Femur (tissue), 1 donor: ENCODE measurements at places on chromosomes 13 and 19.
A peak's percentile ranks its signal among the peaks of the same experiment; 100 is the strongest.

DNA sequence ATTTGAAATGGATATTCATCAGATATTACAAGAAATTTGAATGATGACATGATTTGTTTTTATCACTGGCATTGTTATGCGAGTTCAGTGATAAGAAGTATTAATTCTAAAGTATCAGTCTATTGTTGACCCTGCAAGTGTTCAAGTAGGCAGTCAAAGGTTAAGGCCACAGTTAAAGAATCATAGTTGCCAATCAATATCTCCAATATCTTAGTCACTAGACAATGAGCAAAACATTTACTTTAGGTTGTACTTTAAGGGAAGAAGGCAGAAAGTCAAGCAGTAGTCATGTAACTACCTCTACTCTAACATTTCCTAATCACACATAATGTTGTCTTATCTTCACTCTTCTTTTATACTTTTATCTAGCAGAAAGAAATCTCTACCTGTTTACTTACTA is 709.8 kb downstream of the PCDH17 start:
- no peak for DNase-seq

GRCh38 chr19:334296-335071 is 10.1 kb downstream of the MIER2 start:
- no peak for DNase-seq

- DNase-seq, result no peak
These were observed 225.5 kb downstream of the KLF5 start for GRCh38 chr13:73284081-73284874.

- no peak for DNase-seq
These were observed 12.9 kb upstream of the IGSF23 start for GRCh38 chr19:44600466-44600865.

DNA sequence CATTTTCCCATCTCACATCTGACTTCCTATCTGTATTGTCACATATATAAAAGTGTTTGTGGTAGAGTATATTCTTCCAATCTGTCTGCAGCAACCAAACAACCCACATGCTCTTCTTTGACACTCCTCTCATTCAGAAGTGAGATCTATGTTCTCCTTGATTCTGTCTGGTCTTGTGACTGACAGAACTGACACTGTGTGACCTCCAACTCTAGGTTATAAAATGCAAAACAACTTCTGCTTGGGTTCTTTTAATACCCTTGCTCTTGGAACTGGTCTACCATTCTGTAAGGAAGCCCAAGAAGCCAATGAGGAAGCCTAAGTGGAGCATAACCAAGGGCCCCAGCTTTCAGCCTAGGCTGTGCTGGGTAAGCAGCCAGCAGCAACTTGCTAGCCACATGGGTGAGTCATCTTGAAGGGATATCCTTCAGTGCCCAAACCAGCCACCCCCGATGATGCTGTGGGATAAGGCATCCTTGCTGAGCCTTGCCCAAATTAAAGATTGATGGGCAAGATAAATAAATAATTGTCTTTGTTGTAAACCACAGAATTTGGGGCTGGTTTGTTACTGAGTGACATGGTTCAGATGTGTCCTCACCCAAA is 18.4 kb upstream of the ITM2B start:
- no peak for DNase-seq

GRCh38 chr19:3514930-3515329 is 8.8 kb downstream of the FZR1 start:
- DNase-seq, result no peak

DNA sequence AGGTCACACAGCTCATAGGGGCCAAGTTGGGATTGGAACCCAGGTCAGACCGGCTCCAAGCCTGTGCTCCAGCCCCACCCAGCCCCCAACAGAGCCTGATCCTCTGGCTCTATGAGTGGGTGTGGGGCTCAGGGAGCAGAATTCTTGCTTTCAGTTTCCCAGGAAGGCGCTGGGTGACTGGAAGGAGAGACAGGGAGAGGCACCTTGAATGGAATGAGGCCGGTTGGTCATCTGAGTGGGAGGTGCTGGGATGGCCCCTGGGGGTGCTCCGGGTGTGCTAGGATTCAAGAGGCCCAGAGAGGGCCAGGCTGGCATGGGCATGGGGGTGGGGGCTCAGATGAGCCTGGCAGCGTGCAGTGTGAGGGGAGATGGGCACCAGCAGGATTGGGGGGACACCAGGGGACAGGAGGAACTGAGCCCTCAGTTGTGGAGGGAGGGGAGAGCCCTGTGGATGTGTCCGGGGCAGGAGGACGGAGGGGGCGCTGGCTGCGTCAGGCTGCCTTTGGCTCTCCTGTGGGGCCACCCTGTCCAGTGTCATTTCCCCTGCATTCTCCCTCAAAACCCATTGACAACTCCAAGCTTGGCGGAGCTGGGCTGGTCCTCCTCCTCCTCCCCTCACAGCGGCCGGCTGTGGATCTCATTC is 31.2 kb upstream of the ANKRD10 start:
- DNase-seq, result no peak

- DNase-seq, result no peak
These were observed 60.9 kb upstream of the ZNF527 start for GRCh38 chr19:37309834-37310575.

DNA sequence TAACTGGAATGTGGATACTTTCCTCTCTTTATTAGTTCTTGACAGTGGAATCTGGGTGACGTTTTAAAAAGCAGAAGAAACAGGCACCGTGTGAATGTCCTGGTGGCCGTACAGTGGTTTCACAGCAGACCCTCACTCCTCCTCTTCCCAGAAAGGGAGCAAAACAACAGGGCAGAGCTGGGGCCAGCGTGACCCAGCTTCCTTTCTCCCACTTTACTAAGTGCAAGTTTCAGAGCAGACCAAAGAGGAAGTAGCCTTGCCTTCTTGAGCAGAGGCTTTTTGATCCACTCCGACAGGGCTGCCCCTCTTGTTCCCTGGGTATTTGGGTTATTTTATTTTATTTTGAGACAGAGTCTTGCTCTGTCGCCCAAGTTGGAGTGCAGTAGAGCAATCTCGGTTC is 19.6 kb upstream of the C19orf33 start:
- DNase-seq, result peak; percentile 29

DNA sequence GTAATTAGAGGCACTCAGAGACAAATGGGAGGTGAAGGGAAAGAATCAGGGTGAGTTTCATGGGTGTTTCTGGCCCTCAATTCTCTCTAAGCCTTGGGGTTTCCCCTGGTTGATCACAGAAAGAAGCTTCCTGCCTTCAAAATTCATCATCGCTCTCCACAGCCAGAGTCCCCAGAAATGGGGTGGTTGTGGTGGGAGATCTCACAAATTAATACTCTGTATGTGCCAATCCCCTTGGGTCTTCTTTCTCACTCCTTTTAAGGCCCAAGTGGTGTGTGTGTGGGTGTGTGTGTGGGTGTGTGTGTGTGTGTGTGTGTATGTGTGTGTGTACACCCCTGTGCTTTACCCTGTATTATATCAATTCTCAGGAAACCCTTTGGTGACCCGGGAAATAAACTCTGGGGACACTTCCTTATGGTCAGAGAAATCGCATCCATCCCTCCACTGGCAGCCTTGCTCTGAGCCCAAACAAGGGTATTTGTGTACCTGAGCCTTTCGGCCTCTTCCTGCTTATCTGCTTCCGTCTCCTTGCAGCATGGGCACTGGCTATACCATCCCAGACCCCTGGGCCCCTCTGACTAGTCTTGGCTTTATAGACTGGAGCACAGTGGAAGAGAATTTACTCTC is 2.8 kb upstream of the FCGBP start:
- no peak for DNase-seq

- DNase-seq, result no peak
These were observed 112.9 kb upstream of the MBNL2 start for GRCh38 chr13:97109256-97109655.

- no peak for DNase-seq
These were observed 5.5 kb downstream of the EEF2 start for GRCh38 chr19:3979674-3980352.

DNA sequence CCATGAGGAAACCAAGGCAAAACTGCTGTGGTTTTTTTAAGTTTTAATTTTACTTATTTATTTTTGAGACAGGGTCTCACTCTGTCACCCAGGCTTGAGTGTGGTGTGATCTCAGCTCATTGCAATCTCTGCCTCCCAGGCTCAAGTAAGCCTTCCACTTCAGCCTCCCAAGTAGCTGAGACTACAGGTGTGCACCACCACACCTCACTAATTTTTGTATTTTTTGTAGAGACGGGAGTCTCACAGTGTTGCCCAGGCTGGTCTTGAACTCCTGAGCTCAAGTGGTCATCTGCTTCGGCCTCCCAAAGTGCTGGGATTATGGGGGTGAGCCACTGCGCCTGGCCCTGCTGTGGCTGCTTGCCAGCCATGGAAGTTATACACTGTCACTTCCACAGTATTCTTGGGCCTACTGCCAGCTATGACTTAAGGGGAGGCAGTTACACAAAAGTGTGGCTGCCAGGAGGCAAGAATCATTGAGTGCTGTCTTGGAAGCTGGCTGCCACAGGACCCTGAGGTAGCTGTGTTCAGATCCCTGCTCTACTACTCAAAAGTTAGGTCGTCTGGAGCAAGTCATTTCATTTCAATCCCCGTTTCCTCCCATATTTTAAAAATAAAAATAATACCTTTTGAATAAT is 12.7 kb downstream of the FARP1 start:
- DNase-seq, result no peak

DNA sequence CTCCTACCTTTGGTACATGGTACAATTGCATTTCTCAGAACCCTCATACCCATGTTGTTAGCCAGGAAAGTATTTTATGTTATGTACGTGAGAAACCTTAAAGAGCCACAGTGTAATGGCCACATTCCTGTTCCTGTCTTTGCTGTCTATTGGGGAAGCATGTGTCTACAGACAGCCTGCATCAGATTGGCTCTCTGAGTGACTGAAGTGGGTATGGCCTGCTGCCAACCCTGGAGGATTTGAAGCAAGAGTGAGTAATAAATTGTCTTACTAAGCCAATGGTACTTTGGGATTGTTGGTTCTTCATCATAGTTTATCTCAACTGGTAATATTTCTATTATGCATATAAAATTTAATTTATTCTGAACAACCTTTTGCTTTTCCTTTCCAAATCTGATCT is 574.1 kb downstream of the LMO7 start:
- no peak for DNase-seq

DNA sequence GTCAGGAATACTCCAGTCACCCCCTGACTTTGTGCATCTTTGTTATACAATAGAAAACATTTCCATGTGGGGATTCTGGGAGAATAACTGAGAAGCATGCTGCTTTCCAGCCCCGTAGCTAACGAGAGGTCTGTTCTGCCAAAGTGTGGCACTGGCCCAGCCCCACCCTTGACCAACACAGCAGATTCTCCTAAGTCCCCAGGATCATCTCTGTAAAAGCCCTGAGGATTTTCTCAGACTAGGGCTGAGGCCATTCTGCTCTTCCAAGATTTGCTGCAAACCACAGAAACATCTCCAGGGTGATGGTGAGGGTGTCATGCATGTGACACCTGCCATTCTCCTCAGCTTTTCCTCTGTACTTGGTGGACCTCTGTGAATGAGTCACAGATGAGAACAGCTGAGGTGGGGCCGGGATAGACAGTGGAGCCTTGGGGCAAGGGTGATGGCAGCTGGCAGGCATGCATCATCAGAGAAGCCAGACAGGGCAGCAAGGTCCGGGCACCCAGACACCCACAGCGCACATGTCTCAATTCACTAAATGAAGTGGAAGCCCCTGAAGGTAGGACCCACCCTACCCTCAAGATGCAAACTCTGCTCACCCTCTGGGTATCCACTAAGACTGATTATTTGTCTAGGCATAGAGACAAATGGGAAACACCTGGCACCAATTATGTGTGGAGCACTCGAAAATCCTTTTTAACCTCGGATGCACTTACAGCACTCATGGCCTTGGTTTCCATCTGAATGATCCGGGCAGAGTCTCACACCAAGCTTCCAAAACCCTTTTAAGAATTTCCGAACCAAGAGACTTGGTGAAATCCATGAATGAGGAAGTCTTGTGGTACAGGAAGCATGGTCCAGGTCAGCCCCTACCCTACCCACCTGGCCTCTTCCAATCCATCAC is 20.1 kb upstream of the DOCK9 start:
- no peak for DNase-seq

DNA sequence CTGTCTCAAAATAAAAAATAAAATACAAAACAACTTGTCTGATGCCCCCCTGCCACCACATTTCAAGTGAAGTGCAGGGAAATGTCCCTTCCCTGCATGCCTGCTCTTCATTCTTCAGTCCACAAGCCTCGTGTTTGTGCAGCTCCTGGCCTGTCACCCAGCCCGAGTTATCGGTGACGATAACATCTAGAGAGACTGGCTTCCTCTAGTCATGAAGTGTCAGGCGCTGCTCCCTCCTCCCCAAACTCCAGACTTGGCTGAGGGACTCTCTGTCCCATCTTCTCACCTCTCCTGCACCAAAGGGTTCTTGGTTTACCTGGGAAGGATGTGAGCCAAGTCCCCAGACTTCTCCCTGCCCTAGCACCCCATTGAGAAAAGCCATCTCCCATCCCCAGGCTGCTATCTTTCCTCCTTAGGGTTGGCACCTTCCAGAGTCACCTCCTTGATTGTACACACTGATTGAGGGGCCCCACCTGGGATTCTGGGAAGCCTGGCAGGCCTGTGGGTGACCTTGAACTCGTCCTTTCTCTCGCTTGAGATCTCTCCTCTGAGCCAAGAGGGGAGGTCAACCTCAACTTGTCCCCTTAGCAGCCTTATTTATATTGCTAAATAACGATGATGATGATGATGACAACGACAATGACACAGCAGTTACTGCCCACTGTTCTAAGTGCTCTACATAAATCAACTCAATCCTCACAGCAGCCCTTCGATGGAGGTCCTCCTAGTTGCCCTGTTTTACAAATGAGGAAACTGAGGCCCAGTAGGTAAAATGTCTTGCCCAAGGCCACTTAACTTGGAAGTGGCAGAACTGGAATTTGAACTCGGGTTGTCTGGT is 13.1 kb upstream of the PLAUR start:
- no peak for DNase-seq

GRCh38 chr19:33389421-33390100 is 16.1 kb downstream of the CEBPG start:
- peak; percentile 29 for DNase-seq

DNA sequence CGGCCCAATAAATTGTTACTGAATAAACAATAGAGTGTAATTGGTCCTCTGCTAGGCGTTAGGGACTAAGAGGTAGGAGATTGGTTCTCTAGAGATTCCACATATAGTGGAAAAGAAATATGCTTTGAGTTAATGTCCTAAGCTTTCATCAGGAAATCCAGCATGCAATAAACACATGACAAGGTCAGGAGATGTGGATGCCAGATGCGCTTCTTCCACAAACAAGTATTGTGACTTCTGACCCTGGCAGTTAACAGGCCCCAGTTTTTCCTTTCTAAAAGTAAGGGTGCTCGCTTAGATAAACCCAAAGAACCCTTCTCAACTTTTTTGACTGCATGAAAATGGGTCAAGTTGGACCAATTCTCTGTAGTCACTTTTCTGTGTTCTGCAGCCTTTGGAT is 146.5 kb upstream of the SOX21 start:
- no peak for DNase-seq
